PC-9 (cell line): ENCODE measurements at places on chromosomes 4 and X.
A peak's percentile ranks its signal among the peaks of the same experiment; 100 is the strongest.

DNA sequence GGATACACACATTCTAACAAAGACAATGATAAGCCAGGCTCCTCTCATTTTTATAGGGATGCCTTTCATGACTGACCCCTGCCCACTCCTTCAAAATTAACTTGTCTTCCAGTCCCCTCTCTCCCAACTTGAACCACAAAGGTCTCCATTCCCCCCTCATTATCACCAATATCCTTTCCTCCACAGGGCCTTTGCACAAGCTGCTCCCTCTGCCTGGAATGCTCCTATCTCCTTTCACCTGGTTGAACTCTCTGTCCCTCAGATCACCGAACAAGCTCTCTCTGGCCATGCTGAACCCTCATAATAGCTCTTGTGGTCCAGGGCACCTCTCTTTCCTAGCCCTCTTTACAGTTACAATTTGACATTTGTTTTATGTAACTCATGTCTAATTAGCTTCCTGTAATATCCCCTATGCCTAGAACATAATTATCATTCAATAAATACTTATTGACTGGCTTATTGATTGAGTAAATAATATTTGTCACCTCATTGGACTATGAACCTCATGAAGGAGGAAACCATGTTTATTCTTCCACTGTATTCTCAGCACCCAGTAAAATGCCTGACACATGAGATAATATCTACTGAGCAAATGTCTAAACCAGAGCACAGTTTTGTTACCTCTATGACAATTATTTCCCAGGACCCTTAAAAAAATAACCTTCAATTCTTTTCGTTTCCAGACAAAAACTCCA is 266.3 kb upstream of the RASGEF1B start:
- no peaks in the 10 kb centered on the region for H3K36me3 ChIP-seq
- no peak for DNase-seq
- no peak overlapping the region for H3K27ac ChIP-seq
- H3K4me1 ChIP-seq, result no peaks in the 10 kb centered on the region
- H3K4me3 ChIP-seq, result no peak overlapping the region
- no peaks in the 10 kb centered on the region for H3K27me3 ChIP-seq

GRCh38 chr4:39157520-39157919 is 24.8 kb upstream of the WDR19 start:
- H3K36me3 ChIP-seq, result no peaks in the 10 kb centered on the region
- DNase-seq, result no peak
- no peak overlapping the region for H3K27ac ChIP-seq
- H3K4me1 ChIP-seq, result no peaks in the 10 kb centered on the region
- no peak overlapping the region for H3K4me3 ChIP-seq

DNA sequence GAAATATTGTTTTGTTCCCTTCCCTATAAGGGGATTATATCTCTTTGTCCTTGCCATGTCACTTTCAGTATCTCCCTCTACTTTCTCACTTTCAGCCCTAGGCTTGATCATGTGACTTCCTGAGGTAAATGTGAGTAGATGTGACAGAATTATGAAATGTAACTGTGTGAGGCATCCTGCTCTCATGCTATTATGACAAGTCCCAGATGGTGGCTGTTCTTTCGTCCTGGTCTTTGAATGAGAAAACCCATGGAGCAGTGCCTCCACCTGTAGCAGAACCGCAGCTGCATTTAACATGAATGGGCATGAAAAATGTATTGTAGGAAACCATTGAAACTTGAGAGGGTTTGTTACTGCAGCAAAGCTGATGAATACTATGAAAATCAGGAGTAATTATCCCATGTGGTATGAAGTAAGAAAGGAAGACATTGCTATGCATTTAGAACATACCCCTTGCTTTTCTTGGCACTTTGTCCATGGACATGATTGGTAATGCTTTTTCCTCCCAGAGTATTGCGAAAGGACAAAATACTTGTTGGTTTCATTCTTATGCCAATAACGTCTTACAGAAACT is 202.2 kb upstream of the GPRIN3 start:
- no peak for DNase-seq
- H3K27me3 ChIP-seq, result no peaks in the 10 kb centered on the region
- H3K4me1 ChIP-seq, result no peaks in the 10 kb centered on the region
- no peak overlapping the region for H3K27ac ChIP-seq

- no peak overlapping the region for H3K4me3 ChIP-seq
- no peaks in the 10 kb centered on the region for H3K4me1 ChIP-seq
- DNase-seq, result no peak
- H3K27me3 ChIP-seq, result no peaks in the 10 kb centered on the region
- peaks cover 60% of the 10 kb centered on the region for H3K36me3 ChIP-seq
Measured at GRCh38 chr4:121669163-121669550, 27.6 kb downstream of the ANXA5 start.

DNA sequence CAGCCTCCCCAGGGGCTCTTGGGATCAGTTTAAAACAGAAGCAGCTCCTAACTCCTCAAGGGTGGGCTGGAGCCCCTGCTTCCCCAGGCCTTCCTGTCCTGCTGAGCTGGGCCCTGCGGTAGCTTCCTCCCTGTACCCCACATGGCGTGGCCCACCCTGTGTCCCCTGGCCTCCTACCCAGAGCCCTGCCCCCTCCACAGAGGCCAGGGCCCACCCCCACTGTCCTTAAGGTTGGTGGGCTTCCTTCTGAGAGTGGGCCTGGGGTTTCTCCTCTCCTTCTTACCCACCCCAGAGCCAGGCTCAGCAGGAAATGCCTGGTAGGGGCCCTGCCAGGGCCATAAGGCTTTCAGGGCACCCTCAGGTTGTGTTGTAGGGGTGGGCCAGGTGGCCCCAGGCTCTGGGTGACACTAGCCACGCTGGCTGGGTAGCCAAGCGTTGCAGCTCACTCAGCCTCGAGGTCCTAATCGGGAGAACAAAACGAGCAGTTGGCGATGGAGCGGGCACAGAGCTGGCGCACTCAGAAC is 11.6 kb downstream of the SH3BP2 start:
- H3K36me3 ChIP-seq, result no peaks in the 10 kb centered on the region
- no peaks in the 10 kb centered on the region for H3K27me3 ChIP-seq
- no peak overlapping the region for H3K27ac ChIP-seq
- no peak for DNase-seq
- H3K4me1 ChIP-seq, result peaks cover 50% of the 10 kb centered on the region

DNA sequence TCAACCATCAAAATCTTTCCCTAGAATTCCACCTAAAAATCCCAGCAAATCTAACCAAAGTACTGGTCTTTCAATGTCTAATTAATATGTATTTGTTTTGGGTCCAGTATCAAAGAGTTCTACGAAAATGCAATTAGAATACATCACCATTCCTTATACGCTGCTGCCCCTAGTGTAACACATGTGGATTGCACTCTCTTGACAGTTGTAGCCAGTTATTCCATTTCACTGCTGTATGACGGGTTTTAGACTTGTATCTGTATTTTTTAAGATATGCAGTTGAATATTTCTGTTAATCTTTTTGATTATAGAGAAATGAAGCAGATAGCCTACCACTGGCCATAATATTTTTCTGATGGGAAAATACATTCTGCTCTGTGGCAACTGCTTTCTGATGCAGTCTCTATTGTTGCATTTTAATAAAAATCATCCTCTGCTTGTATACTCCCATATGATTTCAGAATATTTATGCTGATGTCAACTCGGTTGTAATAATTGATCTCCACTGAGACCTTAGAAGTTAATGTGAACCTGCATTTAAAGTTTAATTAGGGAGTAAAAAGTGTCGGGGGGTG is 17.1 kb upstream of the PAGE2B start:
- no peaks in the 10 kb centered on the region for H3K27me3 ChIP-seq
- no peaks in the 10 kb centered on the region for H3K4me1 ChIP-seq
- H3K4me3 ChIP-seq, result no peak overlapping the region
- H3K36me3 ChIP-seq, result no peaks in the 10 kb centered on the region
- no peak for DNase-seq

DNA sequence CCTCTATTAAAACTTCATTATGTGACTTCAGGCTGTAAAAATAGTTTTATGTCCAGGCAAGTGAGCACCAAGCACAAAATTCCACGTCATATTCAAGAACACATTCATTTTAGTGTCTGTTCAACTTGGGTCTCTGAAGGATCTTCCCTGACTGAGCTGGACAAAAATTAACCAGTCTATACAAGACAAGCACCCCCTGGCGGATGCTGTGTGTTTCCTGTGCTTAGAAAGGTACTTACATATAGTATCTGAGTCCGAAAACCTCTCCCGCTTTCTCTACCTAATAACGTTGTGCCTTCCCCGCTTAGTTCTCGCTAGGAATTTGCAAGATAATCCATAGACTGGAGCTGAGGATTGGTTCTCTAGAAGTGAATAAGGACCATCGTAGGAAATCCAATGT is 2214.5 kb upstream of the TENM3 start:
- H3K4me1 ChIP-seq, result no peaks in the 10 kb centered on the region
- no peak overlapping the region for H3K4me3 ChIP-seq
- no peak overlapping the region for H3K27ac ChIP-seq
- H3K36me3 ChIP-seq, result no peaks in the 10 kb centered on the region

DNA sequence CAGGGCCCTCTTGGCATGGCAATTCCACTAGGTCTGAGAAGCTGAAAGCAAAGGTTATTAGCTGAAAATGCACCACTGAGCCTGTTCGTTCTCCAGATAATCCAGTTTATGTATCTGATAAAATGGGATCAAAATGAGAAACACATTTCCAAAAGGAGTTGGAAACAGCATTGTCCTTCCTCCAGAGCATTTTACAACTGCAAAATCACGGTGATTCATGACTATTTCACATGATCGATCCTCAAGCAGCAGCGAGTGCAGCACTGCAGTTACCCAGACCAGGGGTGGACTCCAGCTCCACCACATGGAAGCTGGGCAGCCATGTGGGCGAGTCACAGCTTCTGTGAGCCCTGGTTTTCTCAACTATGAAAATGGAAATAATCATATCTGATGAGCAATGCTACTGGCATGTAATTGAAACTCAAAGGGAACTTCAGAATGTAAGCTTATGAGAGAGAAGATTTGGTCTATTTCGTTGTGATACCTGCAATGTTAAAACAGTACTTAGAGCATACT is 78.7 kb upstream of the MSX1 start:
- H3K36me3 ChIP-seq, result no peaks in the 10 kb centered on the region
- H3K4me1 ChIP-seq, result peaks cover 9% of the 10 kb centered on the region; the same call in 1 of the 2 replicates
- H3K4me3 ChIP-seq, result no peak overlapping the region
- H3K27ac ChIP-seq, result peak overlapping the region; percentile 57
- H3K27me3 ChIP-seq, result no peaks in the 10 kb centered on the region

- no peaks in the 10 kb centered on the region for H3K4me1 ChIP-seq
- no peaks in the 10 kb centered on the region for H3K36me3 ChIP-seq
- H3K27me3 ChIP-seq, result no peaks in the 10 kb centered on the region
- H3K27ac ChIP-seq, result no peak overlapping the region
- no peak for DNase-seq
Measured at GRCh38 chr4:158750379-158750778, 18.4 kb upstream of the FNIP2 start.

DNA sequence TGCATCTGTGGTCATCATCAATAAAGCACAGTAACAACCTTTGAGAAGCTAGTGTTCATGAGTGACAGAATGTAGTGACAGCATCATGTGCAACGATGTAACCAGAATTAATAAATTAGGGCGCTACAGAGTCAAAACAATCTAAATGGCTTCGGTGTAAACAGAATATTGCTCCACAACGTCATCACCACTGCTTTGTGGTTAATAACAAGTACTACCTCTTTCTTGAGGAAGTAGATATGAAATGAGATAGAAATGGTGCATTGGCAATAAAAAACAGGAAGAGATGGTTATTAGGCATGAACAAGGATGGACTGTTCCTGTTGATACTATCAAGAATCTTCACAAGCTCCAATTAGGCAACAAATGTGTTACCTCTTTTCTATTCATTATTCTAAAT is 8.7 kb upstream of the PDHA2 start:
- no peak for DNase-seq
- no peaks in the 10 kb centered on the region for H3K4me1 ChIP-seq
- H3K4me3 ChIP-seq, result no peak overlapping the region

DNA sequence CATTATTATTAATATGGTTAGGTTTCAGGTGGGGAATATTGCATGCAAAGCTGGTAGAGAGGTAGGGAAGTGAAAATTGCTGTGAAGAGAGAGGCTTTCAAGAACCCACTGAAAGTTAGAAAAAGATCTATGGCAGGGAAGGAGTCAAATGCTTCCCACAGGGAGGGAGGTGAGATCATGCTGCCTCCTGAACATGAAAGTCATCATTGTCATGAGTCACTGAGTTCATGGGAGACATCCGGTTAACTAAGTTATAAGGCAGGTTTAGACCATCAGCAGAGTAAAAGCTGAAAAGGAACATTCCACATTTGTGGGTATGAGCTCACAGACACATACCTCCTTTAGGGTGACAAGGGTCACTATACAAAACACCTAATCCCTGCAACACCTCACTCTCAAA is 16.2 kb downstream of the GATB start:
- peaks cover 22% of the 10 kb centered on the region for H3K4me1 ChIP-seq
- no peak overlapping the region for H3K4me3 ChIP-seq
- peak overlapping the region; percentile 81 for H3K27ac ChIP-seq
- no peaks in the 10 kb centered on the region for H3K27me3 ChIP-seq
- peak; percentile 90 for DNase-seq
- no peaks in the 10 kb centered on the region for H3K36me3 ChIP-seq

GRCh38 chr4:112063260-112063659 is 82.0 kb upstream of the FAM241A start:
- no peaks in the 10 kb centered on the region for H3K27me3 ChIP-seq
- H3K27ac ChIP-seq, result no peak overlapping the region
- H3K36me3 ChIP-seq, result no peaks in the 10 kb centered on the region
- no peak for DNase-seq

DNA sequence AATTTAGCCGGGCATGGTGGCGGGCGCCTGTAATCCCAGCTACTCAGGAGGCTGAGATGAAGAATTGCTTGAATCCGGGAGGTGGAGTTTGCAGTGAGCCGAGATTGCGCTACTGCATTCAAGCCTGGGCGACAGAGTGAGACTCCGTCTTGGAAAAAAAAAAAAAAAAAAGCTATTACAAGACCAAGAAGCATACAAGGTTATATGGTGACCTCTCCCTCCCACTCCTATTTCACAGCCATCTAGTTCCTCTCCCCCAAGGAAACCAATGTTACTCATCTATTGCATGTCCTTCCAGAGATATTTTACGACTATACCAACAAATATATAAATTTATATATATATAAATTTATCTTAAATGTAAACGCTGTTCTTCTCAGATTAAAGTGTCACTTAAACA is 3.2 kb downstream of the SLC9A7 start:
- H3K36me3 ChIP-seq, result no peaks in the 10 kb centered on the region
- peaks cover 10% of the 10 kb centered on the region for H3K4me1 ChIP-seq
- no peak for DNase-seq
- H3K27me3 ChIP-seq, result no peaks in the 10 kb centered on the region
- H3K27ac ChIP-seq, result no peak overlapping the region

- H3K36me3 ChIP-seq, result no peaks in the 10 kb centered on the region
- no peak overlapping the region for H3K4me3 ChIP-seq
Measured at GRCh38 chr4:182197611-182198010, 45.6 kb upstream of the TENM3 start.
